AG10803 (cell line): ENCODE measurements at places on chromosomes 12 and 14.

DNA sequence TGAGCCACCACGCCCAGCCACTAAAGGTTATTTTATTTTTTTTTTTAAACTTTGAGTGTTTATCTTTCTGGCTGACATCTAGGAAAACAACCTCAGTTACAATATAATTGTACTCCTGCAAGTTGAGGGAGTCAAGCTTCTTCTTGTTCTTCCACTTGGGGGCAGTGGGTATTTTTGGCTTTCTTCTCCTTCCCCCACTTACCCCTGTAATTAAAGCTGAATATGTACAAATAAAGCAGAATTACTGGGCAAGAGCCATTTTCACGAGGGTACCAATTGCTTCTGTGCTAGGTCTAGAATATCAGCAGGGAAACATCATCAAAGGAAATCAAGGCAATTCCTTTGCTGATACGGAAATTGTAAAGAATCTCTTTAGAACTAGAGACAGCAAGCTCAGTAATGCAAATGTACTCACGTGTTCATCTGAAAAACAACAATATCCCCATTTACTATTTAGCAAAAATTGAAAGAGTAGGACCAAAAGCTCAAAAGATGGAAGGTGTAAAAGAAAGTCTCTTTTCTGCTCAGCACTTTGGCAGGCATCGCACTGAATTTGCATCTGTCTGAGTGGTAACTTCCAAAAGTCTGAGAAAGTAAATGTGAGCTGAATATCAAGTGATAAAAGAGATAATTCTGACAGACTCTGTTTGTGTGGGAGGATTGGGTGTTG lies 72.8 kb downstream of the TAOK3 start:
- no peak for DNase-seq

DNA sequence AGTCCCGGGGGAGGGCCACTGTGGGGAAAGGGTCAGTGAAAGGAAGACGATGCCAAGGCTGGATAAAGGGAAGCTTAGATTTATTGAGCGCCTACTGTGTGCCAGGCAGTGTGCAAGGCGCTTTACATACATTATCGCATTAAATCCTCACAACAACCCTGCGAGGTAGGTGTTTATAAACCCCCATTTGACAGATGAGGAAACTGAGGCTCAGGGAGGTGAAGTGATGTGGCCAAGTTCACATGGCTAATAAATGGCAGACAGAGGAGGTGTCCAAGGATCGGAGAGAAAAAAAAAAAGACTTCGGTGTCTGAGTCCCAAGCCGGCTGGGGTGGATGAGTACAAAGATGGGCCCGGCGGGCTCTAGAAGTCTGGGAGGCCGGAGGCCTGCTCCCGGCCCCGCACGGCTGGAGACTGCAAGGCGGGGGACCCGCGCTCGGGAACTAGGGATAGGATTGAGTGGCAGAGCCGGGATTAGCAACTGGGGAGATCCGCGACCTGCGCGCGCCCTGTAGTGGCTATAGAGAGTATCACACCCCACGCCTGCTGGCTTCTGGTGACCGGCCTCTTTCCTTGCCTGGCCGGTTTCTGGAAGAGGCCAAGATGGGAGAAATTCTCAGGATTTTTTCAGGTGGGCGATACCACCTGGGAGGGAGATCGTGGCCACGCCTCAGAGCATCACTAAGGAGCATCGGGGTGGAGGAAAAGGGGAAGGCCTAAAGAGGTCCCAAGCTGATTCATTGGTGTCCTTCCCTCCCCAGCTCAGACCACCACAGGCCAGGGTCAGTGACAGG lies 3.9 kb downstream of the DDN start:
- DNase-seq: peak; percentile 75

DNA sequence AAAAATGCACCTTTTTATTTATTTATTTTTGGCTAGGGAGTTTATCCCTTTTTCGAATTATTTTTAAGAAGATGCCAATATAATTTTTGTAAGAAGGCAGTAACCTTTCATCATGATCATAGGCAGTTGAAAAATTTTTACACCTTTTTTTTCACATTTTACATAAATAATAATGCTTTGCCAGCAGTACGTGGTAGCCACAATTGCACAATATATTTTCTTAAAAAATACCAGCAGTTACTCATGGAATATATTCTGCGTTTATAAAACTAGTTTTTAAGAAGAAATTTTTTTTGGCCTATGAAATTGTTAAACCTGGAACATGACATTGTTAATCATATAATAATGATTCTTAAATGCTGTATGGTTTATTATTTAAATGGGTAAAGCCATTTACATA lies 14.9 kb upstream of the SNAPC1 start:
- DNase-seq: no peak

DNA sequence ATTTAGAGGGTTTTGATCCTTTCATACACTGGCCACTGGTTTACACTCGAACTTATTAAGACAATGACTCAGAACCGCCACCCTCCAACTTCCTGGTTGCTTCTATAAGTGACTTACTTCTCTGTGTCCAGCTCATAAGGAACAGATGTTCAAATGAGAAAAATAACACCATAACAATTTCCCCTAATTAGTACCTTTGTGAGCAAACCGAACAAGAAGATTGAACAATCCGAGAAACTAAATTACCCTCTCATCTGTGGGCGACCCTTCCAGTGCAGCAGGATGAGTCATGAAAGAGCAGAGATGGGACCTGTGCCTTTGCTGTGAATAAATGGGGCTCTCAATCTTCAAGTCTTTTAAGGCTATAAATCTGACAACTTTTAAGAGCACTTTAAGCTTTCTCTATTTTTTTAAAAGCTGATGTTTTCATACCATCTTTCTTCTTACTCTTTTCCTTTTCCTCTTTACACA lies 146.8 kb upstream of the RASSF8 start:
- peak; percentile 56 for DNase-seq

GRCh38 chr12:83016991-83017390 lies 330.3 kb downstream of the TMTC2 start:
- DNase-seq: no peak
